ENCODE measurements at places on chromosomes 12 and 14. TPM values are rescaled to one million over a fixed set of nuclear protein-coding genes. Genes with fewer than 3 reads are reported as not detected.

Gene CLEC4D
- total RNA-seq: not detected

DNA sequence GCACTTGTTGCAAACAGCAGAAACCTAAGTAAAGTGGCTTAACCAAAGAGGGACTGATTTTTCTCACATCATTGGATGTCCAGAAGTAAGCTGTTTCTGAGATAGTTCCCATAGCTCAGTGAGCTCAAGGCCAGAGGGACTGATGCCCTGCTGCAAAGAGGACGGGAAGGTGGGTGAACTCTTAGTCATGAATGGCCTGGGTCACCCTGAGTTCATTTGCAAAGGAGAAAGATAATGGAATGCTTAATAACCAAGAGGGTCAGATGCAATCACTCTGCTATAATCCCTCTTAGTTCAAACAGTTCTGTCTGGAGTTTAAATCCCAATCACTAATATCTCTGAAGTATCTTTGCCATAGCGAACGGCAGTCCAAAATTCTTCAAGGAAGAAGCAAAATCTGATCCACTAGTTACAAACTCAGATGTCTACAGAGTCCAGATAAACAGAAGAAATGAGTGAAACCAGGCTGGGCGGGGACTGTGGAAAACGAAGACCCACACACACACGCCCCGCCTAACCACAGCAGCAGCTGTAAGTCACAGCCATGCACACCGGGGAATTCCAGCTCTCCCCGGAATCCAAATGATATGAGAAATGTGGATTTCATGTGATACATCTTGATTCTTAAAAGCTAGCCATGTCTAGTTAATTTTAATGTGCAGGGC is 289.5 kb downstream of the TMEM132D start:
- DNase-seq: no peak

DNA sequence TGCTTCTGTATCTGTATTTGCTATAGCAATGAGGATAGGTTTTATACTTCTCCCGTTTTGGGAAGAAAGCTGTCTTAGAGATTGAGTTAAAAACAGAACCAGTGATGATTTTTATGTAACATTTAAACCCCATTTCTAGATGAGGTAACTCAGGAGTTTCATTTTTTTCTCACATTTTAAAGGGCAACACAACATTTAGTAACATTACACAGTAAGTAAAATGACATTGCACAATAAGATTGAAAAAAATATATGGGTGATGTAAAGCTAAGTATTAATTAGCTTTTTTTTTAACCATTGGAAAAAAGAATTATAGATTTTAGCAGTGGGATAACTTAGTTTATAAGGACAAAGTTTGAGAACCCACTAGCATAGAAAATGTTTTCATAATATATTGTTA is 25.2 kb upstream of the SCFD1 start:
- DNase-seq: no peak

GRCh38 chr12:5524769-5525436 is 93.0 kb downstream of the NTF3 start:
- no peak for DNase-seq

- DNase-seq: no peak
Observed at GRCh38 chr12:104469066-104469465, 12.3 kb downstream of the CHST11 start.

- DNase-seq: no peak
Observed at GRCh38 chr12:38162708-38163441, 153.7 kb upstream of the ALG10B start.

DNA sequence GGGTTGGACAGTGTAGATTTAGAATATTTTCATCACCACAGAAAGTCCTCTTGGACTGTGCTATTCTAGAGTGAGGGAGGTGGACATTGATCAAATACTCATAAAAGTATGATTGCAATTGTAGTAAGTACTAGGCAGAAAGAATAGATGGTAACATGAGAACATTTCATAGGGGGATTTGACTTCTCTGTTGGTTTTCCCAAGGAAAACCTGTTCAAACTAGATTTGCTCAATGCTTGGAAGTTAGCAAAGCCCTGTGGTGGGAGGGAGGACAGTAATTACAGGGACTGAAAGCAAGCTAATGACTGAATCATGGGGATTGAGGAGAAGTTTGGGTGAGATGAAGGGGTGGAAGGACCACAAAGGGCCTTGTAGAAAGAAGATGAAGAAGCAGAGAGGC is 24.4 kb upstream of the EID3 start:
- no peak for DNase-seq

GRCh38 chr12:74171478-74171909 is 366.1 kb upstream of the ATXN7L3B start:
- no peak for DNase-seq

DNA sequence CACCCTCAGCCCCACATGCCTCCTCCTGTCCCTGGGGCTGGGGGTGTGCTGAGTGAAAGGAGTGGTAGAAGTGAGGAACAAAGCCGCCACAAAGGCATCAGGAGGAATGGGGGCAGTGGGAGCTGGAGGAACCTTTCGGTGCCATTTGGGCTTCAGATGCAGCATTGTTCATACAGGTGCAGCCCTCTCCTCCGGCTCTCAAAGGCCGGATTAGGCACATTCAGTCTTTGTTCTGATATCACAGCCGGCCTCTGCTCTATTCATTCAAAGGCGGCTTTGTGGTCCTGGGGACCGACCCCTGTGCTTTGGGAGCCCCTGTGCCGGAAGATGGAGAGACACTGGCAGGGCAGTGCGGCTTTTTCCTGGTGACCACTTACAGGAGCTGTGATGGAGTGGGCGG is 53.2 kb downstream of the SMOC1 start:
- no peak for DNase-seq

- no peak for DNase-seq
Observed at GRCh38 chr14:22185191-22185590, 403.8 kb downstream of the DAD1 start.

- DNase-seq: no peak
Observed at GRCh38 chr12:49227713-49228112, 37.2 kb upstream of the TUBA1C start.

DNA sequence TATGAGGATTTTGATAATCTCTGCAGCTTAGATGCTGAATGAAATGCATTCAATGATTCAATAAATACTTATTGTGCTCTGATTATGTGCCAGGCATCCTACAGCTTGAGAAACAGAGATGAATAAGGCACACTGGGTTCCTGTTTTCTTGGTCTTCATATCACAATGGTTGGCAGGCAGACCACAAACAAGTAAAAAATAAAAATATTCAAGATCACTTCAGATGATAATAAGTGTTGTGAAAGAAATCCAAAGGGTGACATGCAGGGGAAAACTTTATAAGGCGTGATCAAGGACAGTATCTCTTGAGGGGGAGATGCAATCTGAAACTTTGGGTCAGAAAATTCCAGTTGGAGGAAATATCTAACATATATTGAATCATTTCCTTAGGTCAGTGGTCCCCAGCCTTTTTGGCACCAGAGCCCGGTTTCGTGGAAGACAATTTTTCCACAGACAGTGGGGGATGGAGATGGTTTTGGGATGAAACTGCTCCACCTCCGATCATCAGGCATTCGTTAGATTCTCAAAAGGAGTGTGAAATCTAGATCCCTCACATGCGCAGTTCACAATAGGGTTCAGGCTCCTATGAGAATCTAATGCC is 73.7 kb upstream of the RAP1B start:
- no peak for DNase-seq

DNA sequence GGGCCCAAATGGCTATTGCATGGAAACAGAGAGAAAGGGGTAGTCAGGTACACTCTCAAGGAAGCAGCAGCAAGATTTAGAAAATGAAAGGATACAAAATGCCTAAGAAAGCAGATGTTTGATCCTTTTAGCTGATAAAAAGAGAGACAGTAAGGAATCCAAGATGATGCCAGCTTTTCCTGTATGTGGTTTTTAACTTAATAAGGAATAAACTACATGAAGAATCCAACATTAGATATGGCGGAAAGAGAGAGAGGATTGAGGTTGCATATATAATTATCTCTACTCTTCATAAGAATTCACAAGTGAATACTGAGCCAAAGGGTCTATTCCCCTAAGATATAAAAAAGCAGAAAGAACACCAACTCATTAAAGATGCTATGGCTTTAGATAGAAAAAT is 11.6 kb downstream of the TMED10 start:
- DNase-seq: no peak

DNA sequence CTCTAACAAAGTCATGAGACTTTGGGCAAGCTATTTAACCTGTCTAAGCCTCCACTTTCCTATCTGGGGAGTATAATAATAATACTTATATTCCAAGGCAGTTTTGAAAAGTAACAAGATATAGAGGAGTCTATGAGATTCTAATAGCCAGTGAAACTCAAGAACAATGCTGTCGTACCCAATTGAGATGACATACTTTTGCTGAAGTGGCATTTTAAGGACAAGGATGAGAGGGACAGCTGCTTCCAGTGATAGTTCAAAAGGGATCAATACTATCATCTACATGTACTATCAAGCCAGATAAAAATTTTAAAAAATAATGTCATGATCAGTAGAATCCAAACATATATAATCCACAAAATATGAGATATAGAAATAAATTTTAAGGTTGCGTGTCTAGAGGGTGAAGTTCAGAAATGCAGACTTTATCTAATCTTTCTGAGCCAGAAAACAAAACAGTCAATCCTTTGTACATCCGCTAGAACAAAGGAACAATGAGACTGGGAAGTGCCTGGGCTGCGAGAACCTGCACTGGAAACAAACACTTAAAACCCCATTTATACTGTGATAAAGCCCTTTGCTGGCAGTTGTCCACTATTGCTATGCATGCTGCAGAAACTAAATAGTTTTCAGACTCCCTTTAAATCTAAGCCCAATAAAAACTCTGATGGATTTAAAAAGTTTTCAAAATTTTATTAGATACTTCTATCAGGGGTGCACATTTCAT is 38.6 kb downstream of the PTPRB start:
- no peak for DNase-seq
